ENCODE measurements at places on chromosomes 1 and 21.

GRCh38 chr21:46416551-46416950 lies 42.1 kb upstream of the DIP2A start:
- no peak for DNase-seq

DNA sequence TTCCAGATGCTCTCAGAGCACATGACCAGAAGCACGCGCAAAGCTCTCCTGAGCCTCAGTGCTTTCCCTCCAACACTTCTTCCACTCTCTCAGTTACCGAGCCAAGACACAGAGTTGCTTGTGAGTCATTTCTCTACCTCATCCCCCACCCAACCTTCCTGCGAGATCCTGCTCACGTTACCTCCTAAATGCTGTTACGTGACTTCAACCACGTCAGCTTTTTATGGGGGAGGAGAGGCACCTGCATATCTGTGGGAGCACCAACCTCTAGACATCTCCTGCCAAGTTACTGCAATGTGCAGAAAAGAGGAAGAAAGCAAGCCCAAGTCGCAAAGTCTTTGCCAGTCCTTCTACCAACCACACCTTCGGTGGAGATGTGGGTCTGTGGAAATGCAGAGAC lies 27.2 kb upstream of the ERG start:
- no peak for DNase-seq

DNA sequence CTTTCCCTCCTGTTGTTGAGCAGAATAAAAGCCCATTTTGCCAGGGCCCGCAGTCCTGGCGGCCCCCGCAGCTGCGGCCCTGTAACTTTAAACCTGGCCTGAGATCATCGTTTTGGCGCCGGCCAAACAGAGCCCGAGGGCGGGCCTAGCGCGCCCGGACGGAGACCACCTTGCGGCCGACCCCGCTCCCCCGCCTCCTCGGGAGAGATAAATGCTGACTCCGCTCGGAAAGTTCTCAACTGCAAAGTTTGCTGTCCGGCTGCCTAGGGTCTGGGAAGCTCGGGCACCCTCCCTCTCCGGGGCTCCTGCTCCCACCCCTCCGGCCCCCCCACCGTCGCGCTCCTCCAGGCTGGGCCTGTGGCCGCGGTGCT lies at the start of gene PDPN:
PDPN (plus strand) TSS at position 238 of the 371 bp plus-strand sequence. CDS start 202 bp downstream, outside the sequence.
- DNase-seq: no peak

GRCh38 chr1:153985941-153986761 lies at the start of gene RAB13:
Gene RAB13, minus strand, starts transcription at chr1:153986339. Its CDS starts 103 bp downstream, at chr1:153986236.
- peak; percentile 65 for DNase-seq

DNA sequence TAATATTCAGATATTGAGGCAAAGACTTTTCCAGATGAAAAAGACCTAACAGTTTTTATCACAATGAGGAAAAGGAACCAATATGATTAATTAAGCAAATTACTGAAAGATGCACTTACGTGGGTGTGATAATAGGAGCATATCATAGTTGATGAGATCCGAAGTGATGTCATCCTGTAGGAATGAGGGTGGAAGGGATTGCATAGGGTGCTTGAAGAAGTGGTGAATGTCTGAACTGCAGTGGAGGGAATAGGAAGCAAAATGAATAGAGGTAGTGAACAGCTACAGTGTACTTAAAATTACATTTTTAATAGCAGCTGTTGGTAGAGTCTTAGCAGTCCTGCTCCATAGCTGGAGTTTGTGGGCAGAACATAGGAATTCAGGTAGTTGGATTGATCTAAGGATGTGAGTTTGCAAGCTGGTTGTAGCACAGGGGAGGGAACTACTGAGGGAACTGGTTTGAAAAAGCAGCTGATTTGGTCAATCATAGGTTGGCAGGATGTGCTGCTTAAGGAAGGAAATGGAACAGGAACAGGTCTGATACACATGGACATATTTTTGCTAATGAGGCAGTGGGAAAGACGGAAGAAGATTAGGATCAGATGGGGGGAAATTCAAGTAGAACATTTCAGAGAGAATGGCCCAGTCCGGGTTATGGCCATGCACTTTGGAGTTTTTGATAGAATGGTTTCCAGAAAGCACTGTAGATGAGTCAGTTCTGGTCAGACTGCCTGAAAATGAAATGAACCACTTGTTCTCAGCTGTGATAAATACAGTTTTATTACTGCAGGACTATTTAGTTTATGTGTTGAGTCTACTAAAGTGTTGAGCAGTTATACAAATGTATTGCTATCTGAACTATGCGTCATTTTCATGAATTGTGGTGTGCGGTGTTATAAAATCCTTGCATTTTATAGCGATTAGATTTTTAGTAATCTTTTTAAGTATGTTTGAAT lies 155.8 kb downstream of the RYR2 start:
- no peak for DNase-seq

DNA sequence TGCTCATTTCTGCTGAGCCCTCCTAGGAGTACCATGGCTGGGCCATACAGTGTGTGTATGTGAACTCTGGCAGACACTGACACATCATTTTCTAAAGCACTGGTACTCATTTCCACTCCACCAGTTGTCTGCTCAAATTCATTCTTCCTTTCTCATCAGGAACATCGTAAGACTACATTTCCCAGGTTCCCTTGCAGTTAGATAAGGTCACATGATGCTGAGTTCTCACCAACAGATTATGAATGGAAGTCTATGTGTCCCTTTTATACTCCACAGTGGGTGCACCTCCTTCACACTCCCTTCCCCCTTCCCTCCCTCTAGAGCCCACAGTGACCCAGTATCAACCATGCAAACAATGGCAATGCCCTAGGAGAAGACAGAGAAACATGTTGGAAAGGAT lies 38.3 kb upstream of the PAX7 start:
- no peak for DNase-seq

GRCh38 chr1:201217146-201217545 lies 26.5 kb downstream of the IGFN1 start:
- no peak for DNase-seq

DNA sequence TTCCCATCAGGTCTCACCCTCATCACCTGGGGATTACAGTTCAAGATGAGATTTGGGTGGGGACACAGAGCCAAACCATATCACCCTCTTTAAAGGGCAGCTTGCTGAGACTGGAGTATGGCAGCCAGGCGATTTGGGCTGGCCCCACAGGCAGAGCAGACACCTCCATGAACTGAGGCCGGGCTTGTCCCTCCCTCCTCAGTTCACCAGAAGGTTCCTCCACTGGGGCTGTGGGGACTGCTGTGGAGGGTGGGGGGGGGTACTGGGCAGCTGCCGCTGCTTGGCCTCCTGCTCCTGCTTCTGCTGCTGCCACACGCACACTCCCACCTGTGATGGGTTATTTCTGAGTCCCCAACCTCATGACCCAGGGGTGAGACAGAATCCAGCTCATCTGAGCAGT lies 53.9 kb upstream of the PDE9A start:
- no peak for DNase-seq

- no peak for DNase-seq
Measured at GRCh38 chr1:189538271-189538670, 939.4 kb downstream of the BRINP3 start.

GRCh38 chr1:58786927-58787245 lies 3.0 kb upstream of the JUN start:
- no peak for DNase-seq

- peak; percentile 38 for DNase-seq
Measured at GRCh38 chr1:200139661-200140250, 112.2 kb downstream of the NR5A2 start.

DNA sequence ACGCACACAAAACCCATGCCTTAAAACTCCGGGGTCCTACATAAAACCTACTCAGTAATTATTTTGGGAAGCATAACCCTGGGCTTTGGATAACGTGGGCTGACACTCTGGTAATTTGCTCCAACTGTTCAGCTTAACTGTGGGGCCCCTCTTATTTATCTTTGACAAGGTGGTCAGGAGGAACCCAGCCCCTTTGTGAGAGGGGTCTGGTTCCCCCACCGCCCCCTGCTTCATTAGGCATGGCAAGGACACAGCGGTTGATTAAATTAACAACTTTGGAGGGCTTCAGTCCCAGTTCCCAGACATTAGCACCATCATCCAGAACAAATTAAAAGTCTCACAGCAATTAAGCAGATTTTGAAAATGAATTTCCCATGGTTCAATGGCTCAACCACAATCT lies 14.7 kb downstream of the WLS start:
- DNase-seq: no peak

DNA sequence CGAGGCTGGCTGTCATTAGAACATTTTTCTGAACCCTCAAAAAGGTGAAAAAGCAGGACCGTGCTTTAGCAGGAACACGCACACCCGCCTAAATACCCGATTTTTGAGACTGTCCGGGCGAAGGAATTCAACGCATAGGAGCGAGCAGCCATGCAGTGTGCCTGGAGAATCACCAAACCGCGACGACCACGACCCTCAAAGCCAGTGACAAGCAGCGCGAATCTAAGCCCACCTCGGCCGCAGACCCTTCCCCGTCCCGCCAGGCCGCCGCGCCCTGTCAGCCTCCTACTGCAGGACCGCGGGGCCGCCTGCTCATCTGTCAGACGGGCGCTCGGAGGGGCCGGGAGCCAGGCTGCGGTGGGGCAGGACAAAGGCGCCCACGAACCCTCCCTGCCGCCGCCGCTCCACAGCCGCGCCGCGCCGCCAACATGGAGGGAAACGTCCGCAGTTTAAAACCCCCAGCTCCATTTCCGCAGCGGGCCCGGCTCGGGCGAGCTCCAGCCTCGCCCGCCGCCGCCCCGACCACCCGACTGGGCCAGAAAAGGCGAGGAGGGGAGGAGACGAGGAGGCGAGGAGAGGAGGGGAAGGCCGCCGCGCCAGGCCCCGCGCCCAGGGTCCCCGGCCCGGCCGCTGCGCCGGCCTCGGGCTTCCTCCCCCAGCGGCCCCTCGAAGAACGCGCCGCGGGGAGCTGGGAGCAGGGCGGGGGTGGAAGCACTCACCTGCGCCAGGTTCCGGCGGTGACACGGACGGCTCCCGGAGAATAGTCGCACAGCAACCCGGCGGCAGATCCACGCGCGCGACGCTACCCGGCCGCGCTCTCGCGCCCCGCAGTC lies at the start of gene LBR:
LBR (minus strand) TSS at position 804 of the 833 bp plus-strand sequence. CDS start 3,963 bp downstream, outside the sequence.
- no peak for DNase-seq

GRCh38 chr1:94490556-94490955 lies 51.0 kb downstream of the F3 start:
- DNase-seq: no peak

- no peak for DNase-seq
Measured at GRCh38 chr1:149986486-149987296, 23.8 kb downstream of the OTUD7B start.

DNA sequence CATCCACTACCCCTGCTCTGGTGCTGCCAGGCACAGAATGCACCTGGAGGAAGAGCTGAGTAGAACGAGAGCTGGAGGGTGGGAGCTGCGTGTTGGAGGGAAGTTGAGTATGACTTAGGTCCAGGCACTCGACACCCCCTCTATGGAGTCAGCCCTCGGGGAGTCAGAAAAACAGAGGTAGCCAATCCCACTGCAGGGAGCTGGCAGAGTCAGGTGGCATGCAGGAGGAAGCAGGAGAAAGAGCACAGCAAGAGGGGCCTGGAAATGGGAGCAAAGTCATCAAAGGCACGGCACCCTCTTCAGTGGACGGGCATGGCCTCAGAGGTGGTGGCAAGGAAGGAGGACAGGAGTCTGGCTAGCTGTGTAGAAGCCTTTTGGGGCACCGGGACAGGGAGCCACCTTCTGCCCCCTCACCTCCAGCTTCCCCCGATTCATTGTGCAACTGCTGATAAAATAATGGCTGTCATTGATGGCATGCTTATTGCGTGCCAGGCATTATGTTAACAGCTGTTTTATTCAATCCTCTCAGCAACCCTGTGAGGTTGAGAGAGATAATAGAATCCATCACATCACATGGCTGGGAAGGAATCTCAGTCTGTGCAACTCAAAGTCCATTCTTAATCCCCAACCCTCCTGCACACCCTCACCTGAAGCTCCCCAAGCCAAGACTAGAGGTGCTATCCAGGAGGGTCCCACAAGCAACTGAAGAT lies 42.0 kb downstream of the C1orf198 start:
- DNase-seq: no peak

- DNase-seq: no peak
Measured at GRCh38 chr1:240739754-240740153, 127.8 kb upstream of the GREM2 start.

DNA sequence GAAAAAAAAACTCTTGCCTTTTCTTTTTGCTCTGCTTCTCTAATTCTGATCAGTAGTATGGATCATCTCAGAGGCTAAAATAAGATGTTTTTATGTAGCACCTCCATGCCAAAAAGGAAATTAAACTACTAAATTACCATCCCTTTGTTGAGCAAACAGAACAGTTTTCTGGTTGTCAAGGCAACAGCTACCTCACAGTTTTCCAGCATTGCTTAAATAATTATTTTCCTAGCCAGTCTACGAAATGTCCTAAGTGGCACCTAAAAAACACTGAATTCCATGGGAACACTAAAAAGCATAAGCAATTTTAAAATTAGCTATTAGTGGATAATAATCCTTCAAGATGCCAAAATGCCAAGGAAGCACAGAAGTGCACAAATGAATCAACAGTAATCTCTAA lies 61.7 kb downstream of the ARID4B start:
- no peak for DNase-seq

DNA sequence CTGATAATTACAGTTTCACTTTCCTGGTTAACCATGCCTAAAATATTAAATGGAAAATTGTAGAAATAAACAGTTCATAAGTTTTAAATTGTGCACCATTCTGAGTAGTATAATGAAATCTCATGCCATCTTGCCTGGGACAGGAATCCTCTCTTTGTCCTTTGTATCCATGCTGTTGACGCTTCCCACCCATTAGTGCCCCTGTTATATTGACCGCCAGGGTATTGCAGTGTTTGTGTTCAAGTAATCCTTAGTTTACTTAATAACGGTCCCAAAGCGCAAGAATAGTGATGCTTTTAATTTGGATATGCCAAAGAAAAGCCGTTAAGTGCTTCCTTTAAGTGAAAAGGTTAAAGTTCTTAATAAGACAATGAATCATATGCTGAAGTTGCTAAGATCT lies 41.7 kb downstream of the RPRD2 start:
- no peak for DNase-seq

- DNase-seq: no peak
Measured at GRCh38 chr1:227889863-227890405, 57.8 kb downstream of the WNT9A start.

GRCh38 chr21:27813750-27814149 lies 846.9 kb upstream of the ADAMTS5 start:
- DNase-seq: no peak

GRCh38 chr1:60668585-60668984 lies 413.8 kb upstream of the NFIA start:
- DNase-seq: no peak

GRCh38 chr1:223223091-223223995 lies 80.3 kb upstream of the TLR5 start:
- no peak for DNase-seq

- DNase-seq: no peak
Measured at GRCh38 chr1:223269006-223269405, 95.0 kb downstream of the SUSD4 start.

DNA sequence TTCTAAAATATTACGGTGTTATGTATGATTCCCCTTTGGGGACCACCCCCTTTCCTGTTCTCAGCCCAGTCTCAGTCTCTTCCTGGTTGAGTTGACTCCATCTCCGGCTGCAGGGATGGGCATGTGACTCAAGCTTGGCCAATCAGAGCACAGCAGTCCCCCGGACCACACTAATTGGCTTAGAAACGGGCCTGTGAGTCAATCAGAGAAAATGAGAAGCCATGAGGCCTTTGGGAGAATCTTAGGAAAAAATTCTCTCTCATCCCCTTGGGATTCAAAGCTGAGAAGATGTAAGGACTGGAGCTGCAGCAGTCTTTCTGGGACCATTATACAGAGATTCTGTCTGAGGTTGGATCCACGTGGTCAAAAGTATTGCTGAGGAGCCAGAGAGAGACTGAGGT lies 10.7 kb upstream of the FHAD1 start:
- no peak for DNase-seq
